ENCODE measurements at places on chromosomes 7 and 10.

DNA sequence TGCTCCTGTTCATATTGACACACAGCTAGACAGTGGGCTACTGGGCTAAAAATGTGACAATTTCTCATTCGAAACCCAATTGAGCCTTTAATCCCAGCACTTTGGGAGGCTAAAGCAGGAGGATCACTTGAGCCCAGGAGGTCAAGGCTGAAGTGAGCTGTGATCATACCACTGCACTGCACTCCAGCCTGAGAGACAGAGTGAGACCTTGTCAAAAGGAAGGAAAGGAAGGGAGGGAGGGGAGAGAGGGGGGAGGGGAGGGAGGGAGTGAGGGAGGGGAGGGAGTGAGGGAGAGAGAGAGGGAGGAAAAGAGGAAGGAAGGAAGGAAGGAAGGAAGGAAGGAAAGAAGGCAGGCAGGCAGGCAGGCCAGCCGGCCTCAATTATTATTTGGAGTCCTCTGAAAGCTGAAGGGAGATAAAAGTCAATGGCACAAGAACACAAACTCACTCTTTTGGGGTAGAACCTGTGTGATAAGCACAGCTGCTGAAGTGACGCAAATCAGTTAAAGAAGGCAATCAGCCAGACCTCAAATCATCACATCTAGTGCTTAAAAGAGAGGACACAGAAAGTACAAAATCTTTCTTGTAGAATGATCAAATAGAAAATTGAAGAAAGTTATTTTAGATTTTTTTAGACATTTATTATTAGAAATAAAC is 98.1 kb downstream of the CCDC71L start:
- DNase-seq = no peak

DNA sequence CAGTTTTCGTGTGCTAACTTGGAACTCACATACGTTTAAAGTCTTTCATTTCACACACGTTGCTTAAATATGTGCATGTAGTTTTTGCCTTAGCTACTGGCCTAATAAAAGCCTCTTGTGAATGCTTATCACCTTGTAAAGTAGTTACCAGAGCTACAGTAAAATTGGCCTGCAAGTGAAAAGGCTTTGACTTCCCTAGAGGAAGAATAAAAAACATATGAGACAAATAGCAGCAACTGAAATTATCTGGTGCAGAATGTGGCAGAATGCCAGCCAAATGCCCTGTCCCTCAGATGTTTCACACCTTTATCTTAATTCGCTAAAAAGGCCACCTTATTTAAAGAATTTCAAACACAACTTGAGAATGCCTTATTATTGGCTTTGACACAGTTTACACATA is 28.1 kb upstream of the RPA3 start:
- DNase-seq = no peak

GRCh38 chr10:32939296-32940111 is 18.5 kb downstream of the ITGB1 start:
- DNase-seq = no peak

DNA sequence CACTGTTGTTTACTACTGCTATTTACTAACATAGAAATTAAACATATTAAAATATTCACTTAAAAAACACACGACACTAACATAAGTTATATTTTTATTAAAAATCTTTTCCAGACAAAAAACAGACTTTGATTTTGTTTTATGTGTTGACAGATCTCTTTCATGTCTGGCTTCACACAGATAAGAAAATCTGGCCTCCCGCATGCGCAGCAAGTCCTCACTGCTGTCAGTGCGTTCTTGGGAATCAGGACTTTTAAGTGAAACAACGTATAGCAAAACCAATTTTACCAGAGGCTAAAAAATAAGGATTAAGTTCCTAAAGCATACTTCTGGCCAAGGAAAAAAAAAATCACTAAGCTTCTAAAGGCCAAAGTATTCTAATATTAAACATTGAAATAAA is 1.2 kb upstream of the IDI1 start:
- DNase-seq = no peak

DNA sequence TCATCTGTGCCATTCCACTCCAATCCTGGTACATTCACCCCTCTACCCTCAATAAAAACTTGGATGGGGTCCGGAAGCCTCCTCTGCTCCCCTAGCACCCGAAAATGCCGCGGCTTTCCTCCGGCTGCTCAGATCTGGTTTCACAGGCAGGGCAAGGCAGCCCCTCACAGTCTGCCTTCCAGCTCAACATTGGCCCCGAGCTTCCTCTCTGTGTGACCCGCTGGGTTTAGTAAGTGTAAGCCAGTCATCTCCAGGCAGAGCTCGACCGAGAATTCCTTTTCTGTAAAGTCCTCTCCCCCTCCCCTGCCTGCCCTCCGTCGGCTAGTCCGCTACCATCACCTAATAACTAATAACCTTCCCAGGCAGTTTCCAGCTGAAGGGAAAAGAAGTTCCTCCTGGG is 3.4 kb downstream of the INHBA start:
- DNase-seq = no peak

DNA sequence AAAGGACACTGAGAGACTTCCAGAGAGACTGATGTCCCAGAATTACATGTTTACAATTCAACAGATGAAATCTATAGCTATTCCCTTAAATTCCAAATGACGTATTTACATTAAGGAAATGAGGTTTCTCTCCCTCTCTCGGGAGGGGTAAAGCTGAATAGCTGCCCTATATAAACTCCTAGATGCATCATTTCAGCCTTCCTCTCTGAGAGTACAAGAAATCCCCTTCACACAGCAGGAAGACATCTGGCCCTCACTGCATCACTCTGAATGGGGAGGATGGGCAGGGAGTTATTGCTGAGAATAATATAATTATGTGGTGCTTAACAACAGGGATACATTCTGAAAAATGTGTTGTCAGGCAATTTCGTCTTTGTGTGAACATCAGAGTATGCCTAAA is 11.0 kb downstream of the POT1 start:
- DNase-seq = no peak

- DNase-seq = no peak
Observed at GRCh38 chr10:78782441-78782840, 286.3 kb upstream of the ZMIZ1 start.

DNA sequence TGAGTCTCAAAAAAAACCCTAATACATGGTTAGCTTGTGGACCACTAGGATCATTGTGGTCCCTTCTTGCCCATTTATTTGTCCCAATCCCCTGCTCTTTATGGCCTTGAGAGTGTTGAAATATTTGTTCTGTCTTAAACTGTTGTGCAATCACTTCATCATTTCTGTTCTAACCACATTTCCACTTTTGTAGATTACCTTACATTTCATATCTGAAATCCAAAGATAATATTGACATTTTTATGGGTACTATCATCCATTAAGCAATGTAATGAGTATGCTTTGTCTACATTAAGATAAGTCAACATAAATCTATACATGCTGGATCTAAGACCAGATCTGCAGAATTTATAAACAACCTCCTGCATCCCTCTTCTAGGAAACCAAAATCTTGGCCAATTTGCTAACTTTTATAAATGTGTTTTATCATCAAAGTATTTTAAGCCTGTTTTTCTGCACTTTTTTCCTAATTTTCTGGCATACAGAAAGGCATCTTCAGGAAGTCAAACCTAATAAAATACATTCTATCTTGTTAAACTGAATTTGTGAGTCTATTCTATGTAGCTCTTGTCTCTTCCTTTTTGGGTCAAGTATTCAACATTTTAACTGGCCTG is 359.4 kb upstream of the CELF2 start:
- no peak for DNase-seq

GRCh38 chr7:21137640-21138039 is 290.2 kb upstream of the SP4 start:
- DNase-seq = no peak

DNA sequence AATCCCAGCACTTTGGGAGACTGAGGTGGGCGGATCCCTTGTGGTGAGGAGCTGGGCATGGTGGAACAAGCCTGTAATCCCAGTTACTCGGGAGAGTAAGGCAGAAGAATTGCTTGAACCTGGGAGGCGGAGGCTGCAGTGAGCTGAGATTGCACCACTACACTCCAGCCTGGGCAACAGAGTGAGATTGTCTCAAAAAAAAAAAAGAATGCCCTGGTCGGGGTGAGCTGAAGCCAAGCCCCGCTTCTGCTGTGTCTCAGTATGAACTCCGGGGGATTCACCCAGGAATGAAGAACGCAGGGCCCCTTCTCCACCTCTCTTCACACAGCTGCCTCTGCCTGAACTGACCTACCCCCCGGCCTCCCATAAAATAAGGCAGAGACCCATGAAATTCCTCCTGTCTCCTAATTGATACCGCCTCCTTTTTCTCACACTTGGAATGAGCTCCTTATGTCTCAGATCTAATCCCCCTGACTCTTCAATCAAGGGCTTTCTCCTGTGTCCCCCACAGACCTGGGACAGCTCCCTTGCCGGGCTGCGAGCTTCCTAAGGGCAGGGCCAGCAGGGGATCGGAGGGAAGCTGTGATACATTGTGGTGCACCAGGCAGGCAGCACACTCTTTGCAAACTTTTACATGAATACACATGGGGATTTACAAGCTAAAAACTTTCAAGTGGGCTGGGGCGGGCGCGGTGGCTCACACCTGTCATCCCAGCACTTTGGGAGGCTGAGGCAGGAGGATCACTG is 911 bp upstream of the ZP3 start:
- DNase-seq = no peak

DNA sequence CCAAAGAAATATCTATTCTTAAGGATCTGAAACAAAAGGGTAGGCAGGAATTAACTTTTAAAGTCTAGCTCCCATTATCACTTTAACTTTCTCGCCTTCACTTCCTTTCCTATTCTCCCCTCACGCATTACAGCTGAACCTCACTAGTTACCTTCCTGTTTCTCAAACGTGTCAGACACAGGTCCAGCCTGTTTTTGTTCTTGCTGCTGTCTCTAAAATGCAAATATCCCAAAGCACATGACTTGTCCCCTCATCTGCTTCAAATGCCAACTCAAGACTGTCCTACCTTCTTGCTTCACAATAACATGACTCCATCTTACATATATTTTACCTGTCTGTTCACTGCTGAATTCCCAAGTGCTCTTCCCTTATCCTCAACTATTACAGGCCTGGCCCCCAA is 17.6 kb downstream of the ZDHHC6 start:
- no peak for DNase-seq

GRCh38 chr10:44581996-44582395 is 197.1 kb upstream of the CXCL12 start:
- no peak for DNase-seq

DNA sequence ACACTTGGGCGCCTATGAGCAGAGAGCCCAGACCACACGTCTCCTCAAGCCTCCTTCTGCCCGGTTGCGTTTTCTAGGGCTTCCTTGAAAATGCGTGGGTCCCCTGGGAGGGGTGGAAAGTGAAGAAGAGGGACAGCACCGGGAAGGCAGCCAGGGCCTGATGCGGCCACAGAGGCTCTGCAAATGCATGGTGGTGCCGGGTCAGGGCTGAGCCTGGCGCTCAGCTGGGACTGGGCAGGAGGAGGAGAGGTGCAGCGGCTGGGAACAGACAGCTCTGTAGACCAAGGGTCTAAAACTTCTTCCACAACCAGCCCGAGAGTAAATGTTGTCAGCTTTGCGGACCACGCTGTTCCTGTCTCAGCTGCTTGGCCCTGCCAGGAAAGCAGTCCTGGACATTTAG is 1.6 kb downstream of the DPYSL4 start:
- no peak for DNase-seq

DNA sequence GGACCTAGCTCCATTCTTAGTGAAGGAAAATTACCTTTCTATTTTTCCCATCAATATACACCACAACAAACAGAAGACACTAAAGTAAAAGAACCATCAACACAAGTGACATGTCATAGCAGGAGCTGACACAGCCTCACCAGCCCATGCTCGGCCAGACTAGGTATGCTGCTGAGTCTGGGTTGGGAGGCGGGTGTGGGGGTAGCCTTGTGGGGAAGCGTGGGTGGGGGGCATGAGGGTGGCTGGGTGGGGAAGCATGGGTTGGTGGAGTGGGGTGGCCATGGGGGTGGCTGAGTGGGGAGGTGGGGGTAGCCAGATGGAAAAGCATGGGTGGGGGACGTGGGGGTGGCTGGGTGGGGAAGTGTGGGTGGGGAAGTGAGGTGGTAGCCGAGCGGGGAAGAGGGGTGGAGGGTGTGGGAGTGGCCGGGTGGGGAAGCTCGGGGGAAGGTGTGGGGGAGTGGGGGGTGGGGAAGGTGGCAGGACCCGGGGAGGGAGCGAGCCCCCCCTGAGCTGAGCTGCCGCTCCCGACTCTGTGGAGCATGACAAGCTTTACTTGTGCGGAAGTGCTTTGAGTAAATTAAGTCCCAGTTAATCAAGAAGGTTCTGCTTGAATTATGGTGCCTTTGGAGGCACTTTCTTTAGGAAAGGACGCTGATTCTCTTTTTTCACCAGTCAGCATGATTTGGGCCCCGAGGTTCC is 294.6 kb upstream of the ZNF32 start:
- no peak for DNase-seq

DNA sequence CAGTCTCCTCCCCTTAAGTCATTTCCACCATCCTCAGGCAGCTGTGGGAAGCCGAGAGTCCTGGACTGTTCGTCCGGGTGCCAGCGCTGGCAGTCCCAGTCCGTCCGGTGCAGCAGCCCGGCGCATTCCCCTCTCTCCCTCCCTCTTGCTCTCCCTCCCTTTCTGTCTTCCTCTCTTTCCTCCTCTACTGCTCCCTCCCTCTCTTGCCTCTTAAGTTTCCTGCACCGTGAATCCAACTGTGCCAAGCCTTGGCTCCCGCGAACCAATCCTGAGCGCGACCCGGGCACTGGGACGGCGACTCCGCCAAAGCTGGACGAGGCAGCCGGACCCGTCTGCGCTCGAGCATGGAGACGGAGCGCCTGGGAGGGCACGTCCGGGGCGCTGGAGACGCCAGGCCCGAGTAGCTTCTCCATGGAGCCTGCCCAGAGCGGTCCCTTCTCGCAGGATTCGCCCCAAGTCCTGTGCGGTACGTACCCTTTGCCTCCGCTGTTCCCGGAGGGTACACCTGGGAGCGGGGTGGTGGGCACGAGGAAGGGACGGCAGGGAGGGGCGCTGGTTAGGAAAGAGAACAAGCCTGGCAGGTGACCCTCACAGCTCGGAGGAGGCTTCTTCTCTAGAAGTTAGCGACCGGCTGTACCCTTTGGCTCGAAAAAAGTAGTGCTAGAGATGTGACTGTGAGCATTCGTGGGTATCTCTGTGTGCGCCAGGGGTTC is 1.0 kb downstream of the NXPH1 start:
- DNase-seq = no peak

- no peak for DNase-seq
Observed at GRCh38 chr7:142557971-142558582, 191.2 kb upstream of the PRSS1 start.

DNA sequence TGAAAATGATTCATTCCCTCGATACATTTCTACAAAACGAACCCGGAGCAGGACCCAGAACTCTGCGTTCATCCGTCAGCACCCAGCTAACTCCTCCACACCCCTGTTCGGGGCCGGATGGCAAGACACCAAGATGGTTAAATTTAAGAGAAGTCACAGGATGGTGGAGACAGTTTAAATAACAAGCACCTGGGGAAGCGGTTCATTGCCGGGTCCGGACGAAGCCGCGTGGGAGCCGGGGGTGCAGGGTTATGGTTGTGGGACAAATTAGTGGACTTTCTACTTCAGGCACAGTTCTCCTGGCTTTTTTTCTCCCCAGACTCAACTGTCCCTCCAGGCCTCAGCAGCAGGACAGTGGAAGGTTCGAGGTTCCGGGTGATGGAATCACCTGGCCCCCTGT is 45.4 kb downstream of the ASB13 start:
- DNase-seq = no peak

Data from AG04449 (cell line).